Hair follicle dermal papilla cell (primary cell): ENCODE measurements at places on chromosomes 4 and X. TPM values are rescaled to one million over a fixed set of nuclear protein-coding genes. Genes with fewer than 3 reads are reported as not detected.

The VCX gene
- total RNA-seq: not detected in 2 replicates

The MAGED4 gene
- total RNA-seq: 38.1 and 57.8 TPM in 2 replicates

The L1CAM gene
- total RNA-seq: 47.4 and 72.6 TPM in 2 replicates

The GAGE12E gene
- not detected in 2 replicates for total RNA-seq
